ENCODE measurements at places on chromosomes 11 and 22.

GRCh38 chr11:102761646-102762238 lies 18.7 kb downstream of the MMP10 start:
- no peak for DNase-seq

DNA sequence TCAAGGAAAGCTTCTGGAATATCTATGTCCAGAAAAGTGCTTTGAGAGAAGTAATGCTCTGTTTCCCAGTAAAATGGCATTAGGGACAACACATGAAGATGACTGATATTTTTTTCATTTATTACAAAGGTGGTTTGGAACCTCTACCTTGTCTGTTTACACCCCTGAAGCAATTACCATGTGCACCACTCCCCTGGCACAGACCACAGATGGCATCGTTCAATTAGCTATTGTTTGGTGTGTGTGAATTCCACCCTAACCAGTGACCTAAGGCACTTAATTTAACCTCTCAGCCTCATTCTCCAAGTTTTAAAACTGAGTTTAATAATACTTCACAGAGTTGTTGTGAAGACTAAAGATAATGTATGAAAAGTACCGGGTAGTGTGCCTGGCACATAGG lies 127.6 kb upstream of the BMAL1 start:
- no peak for DNase-seq

- no peak for DNase-seq
Observed at GRCh38 chr11:125364121-125364826, 131.8 kb downstream of the FEZ1 start.

GRCh38 chr11:10856689-10857458 lies 979 bp downstream of the ZBED5 start:
- DNase-seq, result no peak

- DNase-seq, result no peak
Observed at GRCh38 chr22:38082986-38083710, 836 bp downstream of the SLC16A8 start.

- DNase-seq, result no peak
Observed at GRCh38 chr11:17799147-17799546, 64.6 kb downstream of the KCNC1 start.

DNA sequence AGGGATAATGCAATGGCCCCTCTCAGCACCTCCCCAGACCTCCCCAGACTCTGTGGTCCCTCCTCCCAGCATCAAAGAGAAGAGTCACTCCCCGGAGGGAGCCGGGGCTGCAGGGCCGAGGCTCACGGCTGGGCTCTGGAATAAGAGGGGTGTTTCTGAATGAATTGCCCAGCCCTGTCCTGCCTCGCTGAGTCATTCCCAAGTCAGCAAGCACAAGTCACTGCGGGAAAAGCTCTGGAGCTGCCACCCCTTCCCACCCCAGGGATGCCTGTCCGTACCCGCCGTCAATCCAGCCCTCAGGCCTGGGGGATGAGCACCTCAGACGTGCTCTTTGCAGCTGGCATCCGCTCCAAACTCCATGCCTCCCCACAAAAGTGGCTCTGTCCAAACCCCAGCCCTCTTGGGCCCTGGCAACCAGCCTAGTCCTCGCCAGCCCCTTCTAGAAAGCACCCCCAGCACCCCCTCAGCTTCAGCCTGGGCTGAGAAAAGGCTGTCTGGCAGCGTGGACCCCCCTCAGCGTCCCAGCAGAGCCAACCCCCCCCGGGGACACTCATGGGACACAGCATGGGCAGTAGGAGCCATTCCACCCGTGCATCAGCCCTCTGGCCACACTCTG lies 22.7 kb downstream of the CELSR1 start:
- no peak for DNase-seq

- DNase-seq, result no peak
Observed at GRCh38 chr11:73287400-73288101, 15.4 kb downstream of the P2RY6 start.

DNA sequence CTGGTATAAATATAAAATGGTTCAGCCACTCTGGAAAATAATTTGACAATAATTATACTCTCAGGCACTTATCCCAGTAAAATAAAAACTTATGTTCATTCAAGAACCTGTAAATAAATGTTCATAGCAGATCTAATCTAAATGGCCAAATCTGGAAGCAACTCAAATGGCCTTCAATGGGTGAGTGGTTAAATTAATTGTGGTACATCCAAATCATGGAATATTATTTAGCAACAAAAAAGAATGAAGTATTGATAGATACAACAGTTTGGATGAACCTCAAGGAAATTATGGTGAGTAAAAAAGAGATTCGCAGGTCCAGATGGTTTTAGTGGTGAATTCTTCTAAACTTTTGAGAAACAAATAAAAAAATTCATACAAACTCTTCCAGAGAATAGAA lies 287.0 kb upstream of the ZC3H12C start:
- no peak for DNase-seq

GRCh38 chr11:88886796-88887195 lies 179.0 kb downstream of the GRM5 start:
- DNase-seq, result no peak

- no peak for DNase-seq
Observed at GRCh38 chr11:94536386-94536785, 7.3 kb upstream of the FUT4 start.

- no peak for DNase-seq
Observed at GRCh38 chr11:98771791-98772190, 249.0 kb upstream of the CNTN5 start.

- DNase-seq, result no peak
Observed at GRCh38 chr22:38203090-38203810, 1.5 kb downstream of the MAFF start.

- no peak for DNase-seq
Observed at GRCh38 chr11:63831326-63831725, 7.6 kb upstream of the MARK2 start.

DNA sequence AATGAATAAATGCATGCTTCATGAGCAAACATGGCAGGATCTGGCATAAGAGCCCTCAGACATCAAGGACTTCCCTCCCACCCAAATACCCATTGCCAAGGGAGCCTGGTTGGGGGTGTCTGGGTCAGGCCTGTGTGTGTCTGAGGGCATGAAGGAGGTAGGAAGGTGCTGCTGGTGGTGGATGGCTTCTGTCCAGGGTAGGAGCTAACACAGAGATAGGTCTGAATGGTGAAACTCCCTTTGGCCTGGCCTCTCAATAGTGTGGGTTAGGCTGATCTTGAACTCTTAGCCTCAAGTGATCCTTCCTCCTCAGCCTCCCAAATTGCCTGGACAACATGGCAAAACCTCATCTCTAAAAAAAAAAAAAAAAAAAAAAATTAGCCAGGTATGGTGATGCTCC lies 2.8 kb downstream of the AMPD3 start:
- peak; percentile 7 for DNase-seq

GRCh38 chr22:47221840-47222615 lies 459.6 kb downstream of the TBC1D22A start:
- DNase-seq, result no peak

- no peak for DNase-seq
Observed at GRCh38 chr11:11724994-11725393, 103.2 kb upstream of the GALNT18 start.

DNA sequence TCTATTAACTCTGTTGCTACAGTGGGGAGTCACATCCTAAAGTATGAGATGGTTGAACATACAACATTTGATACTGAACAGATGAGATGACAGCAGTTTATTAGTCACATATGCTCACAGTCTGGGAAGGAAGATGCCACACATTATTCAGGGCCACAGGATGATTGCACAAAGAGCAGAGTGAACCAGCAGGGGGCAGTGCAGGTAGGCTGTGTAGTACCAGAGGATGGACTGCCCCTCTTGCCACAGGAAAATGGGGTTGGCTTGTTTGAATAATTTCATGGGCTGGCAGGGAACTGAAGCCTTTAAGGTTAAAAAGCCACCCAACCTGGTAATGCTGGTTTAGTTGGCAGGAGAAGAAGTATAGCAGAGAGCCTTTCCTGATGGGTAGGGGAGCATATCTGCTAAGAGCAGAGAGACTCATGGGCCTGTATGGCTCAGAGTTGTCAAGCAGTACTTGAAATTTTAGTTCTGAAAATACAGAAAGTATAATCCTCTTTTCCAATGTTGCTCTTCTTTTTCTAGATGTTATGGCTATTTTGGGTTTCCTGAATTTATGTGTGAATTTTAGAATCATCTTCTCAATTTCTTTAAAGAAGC lies 180.4 kb upstream of the B3GAT1 start:
- DNase-seq, result no peak

DNA sequence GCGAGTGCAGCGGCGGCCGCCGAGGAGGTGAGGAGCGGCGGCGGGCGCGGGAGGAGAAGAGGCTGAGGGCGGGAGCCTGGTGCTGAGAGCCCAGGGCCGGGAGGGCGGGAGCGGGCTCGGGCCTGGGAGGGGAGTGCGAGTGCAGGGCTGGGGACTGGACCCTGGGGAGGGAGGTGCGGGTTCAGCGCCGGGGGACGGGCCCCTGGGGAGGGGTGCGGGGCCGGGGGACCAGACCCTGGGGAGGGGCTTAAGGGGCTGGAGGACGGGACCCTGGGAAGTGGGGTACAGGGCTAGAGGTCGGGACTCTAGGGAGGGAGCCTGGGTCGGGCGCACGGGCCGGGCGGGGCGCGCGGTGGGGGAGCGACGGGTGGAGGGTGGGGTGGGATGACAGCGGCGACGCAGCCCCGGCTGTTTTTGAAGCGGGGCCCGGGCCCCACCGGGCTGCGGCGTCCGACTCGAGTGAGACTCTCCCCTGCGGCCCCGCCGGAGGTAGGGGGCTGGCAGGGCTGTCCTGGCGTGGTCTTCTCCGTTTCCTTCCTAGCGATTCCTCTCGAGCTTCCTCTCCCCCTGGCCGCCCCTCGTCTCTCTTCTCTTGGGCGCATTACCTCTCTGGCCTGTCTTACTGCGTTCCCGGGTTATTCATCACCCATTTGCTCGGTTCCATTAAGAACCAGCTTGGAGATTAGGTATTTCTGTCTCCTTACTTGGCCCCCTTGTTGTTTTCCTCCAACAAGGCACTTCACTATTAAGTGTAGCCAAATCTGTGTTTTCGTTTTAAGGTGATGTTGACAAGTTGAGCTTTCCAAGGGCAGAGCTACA lies 754 bp downstream of the NUP50 start:
- peak; percentile 54 for DNase-seq

- DNase-seq, result no peak
Observed at GRCh38 chr11:83721263-83721662, 435.1 kb upstream of the CCDC90B start.

- no peak for DNase-seq
Observed at GRCh38 chr11:76266286-76267100, 60.2 kb upstream of the WNT11 start.
